BJ (cell line): ENCODE measurements at places on chromosomes 6 and 20.

DNA sequence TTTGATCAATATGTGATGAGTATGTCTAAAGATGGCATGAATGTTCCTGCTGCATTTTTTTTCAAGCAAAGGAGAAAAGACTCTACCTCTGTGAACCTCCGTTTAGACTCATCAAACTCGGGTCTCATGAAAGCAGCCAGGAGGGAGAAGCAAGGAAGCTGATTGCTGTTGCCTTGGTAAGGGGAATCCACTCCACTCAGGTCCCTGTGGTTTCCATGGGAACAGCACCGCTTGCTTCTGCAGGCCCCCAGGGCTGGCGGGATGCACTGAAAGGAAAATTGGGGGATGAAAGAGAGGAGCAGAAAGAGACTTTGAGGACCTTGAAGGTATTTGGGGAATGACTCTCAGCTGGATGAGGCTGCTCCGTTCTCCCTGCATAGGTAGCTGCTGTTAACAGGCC lies 249.6 kb upstream of the RIN2 start:
- no peak for DNase-seq

DNA sequence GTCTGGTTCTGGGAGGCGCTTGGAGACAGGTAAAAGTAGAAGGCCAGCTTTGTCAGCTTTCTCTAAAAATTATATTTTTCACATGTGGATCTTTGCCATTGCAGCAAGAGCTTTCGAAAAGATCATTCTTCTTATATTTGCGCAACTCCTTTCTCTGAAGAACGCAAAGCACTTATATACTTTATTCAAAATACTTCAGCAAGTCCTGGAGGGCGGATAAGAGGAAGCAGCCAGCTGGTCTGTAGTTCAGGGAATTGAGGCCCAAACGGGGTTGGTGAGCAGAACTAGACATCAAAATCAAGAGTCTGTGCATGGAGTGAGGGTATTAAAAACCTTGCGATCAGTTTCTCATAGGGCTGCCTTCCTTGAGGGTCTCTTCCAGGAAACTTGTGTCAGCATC lies 182.3 kb downstream of the DTNBP1 start:
- DNase-seq = no peak

DNA sequence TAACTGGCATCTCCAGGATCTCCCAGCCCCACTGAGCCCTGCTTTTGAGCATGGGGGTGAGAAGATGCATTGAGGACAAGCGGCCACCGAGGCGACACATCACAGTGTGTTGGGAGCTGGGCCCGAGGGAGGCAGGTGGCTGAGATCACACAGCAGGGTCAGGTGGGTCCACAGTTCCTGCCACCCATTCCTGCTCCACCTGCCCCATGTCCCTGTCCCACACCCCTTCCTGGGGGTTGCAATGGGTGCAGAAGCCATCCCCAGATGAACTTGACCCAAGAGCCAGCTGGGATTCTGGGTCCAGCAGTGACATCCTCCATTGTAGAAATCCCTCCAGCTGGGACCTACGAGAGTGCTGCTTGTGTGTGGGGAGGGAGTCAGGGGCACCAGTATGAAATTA lies 1.0 kb downstream of the TGM2 start:
- no peak for DNase-seq

GRCh38 chr6:7129784-7130569 lies 22.2 kb downstream of the RREB1 start:
- DNase-seq = no peak

- DNase-seq = no peak
Measured at GRCh38 chr6:4185846-4186245, 50.5 kb upstream of the ECI2 start.

DNA sequence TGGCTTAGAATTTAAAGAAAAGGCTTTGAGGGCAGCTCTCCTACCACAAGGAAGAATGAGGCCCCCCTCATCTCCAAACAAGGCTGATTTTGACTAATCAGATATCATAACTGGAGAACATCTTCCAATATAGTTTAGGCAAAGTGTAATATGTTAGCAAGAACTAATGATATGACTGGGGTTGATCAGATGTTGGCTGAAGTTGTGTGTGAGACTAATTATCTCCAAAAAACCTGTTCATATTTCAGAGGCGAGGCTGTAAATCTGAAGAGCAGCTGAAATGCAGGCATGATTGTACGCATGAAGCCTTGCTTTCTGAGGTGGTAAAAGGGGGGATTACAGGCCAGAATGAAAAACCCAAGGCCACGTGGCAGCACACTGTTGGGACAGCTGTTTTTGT lies 16.0 kb upstream of the ZNF831 start:
- no peak for DNase-seq

- DNase-seq = no peak
Measured at GRCh38 chr20:42857446-42857845, 332.3 kb downstream of the PTPRT start.

GRCh38 chr6:80098392-80098791 lies 8.1 kb upstream of the BCKDHB start:
- DNase-seq = no peak

GRCh38 chr6:26311012-26311384 lies 54.0 kb upstream of the BTN3A2 start:
- no peak for DNase-seq

DNA sequence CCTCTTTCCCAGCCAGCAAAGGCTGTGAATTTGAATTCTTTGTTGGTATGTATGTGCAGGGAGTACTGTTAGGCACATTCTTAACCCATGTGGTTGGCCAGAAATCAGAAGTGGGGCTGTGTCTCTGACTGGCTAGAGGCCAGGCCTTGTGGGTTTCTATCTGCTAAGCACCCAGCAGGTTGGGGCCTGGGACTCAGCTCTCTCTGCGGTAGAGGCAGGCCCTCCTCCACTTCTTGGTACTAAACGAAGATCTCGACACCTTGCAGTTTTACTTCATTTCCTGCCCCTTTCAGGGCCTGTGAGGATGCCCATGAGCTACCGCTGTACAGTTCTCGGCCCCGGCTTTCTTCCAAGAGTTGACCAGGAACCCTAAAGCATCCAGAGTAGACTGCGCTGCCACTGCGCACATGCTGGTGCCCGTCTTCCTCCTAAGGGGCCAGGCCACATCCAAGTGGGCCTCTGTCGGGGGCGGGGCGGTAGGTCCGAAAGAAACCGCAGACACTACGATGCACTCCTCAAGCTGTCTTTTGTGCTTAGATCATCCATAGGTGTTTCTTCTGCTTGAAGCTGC lies 51.1 kb downstream of the TCP11 start:
- DNase-seq = peak; percentile 51

GRCh38 chr6:170035901-170036304 lies 255.0 kb downstream of the DLL1 start:
- no peak for DNase-seq

DNA sequence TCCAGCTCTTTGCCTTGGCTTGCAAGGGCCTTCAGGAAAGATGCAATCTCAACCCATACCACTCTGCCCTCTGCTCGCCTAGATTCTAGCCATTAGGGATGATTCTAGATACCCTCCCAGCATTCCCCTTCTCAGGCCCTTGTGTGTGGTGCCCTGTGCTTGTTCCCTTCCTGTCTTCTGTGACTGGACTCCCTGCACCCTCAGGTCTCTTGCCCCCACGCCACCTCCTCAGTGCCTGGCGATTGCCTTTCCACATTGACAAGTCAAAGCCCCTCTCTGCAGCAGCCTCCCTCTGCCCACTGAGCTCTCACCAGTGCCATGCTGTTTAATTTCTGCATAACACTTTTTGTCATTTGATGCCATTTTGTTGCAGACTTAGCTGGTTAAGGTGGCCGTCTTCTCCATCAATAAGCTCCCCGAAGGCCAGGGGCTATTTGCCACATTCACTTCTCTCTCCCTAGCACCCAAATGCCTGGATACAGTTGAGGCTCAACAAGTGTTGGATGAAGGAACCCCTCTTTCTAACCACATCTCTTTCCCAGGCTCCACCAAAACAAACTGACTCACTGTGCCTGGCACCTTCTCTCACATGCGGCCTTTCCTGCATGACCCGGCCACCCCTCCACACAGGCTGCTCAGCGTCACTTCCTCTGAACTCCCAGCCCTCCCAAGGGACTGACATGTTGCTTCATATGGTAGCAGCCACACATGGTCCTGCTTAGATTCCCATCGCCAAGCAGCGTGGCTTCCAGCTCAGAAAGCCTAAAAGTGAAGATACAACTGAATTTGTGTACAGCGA lies 4.6 kb upstream of the TXNDC5 start:
- DNase-seq = no peak

DNA sequence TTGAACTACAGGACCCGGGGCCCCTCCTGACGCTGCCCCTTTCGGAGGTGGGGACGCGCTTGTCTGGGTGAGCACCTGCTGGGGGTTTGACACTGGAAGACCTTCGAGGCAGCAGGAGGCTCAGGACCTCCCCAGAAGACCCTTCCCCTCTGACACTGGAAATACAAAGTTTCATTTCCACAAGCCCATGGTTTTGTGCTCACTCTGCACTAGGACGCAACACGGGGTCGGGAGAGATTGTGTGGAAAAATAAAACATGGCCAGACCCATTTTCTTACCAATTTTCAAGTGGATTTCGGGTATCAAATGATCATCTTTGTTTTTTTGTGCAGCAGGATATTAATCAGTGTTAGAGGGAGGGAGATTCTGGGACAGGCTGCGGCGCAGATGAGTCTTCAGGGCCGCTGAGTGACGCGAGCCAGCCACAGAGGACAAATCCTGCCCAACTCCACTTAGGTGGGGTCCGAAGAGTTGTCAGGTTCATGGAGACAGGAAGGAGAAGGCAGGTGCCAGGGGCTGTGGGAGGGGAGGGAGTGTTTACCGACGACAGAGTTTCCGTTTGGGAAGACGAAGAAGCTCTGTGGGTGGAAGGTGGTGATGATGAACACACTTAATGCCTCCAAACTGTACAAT lies 160.0 kb upstream of the AFDN start:
- DNase-seq = no peak

DNA sequence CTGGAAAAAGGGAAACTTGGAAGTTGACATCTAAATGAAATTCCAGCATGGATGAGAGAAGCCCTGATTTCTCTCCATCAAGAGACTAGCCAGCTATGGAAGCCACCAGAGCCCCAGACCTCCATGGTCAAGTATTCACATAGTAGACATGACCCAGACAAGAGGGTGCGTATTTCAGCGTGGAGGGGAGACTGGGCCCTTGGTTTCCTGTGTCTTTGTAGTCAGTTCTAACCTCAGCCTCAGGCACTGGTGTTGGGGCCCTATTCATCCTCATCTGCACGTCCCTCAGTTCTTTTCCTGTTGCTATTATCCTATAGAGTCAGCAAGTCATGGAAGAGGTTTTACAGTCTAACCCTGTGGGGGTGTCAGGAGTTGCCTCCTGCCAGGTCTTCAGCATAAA lies 12.5 kb downstream of the GNL1 start:
- no peak for DNase-seq

- DNase-seq = no peak
Measured at GRCh38 chr6:156269751-156270369, 507.3 kb upstream of the ARID1B start.

- no peak for DNase-seq
Measured at GRCh38 chr6:44721954-44722578, 334.6 kb downstream of the CDC5L start.

DNA sequence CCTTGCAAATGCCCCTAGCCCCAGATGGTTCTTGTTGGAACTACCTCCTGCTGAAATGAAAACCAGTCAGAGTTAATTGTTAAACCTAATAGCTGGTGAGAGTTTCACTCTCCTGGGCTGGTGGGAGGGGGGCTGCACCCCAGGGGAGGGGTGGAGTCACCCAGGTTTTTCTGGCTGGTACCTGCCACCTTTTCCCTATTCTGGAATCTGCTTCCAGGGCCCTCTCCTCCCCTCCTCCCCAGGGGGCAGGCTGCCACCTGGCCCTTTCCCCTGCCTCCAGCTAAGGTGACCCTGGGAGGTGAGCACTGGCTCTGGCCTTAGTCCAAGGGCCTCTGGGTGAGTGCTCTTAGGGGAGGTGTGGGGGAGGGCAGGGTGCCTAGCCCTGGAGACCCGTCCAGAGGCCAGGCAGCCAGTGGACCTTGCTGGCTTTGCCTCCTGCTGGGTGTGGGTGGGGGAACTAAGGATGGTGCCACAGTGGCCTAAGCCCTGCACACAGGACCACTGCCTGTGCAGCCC lies 48.8 kb upstream of the EPB41L1 start:
- DNase-seq = no peak

DNA sequence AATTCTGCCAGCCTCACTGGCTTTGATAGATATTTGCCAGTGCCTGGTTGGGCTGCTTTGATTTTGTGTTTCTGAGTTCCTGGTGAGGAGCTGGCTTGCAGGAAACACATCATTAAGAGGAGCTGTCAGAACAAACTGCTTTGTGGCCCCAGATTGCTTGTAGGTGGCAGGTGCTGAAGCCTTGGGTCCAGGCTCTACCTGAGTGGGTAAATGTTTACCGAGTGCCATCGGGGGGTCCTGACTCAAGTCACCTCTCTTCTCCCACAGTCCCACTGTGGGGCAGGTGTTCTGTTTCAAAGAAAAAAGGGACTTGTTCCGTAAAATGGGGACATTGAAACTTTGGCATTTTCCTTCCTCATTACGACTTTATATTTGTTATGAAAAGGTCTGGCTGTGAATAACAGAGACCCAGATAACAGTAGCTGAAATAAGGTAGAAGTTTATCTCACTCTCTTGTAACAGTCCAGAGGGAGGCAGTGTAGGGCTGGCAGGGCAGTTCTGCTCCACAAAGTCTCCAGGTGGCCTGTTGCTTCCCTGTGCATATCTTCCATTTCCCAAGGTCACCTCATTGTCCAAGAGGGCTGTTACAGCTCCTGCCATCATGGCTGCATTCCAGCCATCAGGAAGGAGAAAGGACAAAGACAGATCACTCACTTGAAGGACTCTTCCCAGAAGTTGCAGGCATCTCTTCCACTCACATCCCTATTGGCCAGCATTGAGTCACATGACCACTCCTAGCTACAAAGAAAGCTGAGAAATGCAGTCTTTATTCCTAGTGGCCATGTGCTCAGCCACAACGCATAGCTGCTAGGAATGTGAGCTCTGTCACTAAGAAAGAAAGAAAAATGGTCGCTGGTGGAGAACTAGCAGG lies 149.9 kb upstream of the KCNG1 start:
- DNase-seq = no peak

GRCh38 chr20:56628873-56629463 lies at the start of gene TFAP2C:
TFAP2C (plus strand) TSS chr20:56629306; CDS start chr20:56629545, 239 bp downstream.
- DNase-seq = no peak

DNA sequence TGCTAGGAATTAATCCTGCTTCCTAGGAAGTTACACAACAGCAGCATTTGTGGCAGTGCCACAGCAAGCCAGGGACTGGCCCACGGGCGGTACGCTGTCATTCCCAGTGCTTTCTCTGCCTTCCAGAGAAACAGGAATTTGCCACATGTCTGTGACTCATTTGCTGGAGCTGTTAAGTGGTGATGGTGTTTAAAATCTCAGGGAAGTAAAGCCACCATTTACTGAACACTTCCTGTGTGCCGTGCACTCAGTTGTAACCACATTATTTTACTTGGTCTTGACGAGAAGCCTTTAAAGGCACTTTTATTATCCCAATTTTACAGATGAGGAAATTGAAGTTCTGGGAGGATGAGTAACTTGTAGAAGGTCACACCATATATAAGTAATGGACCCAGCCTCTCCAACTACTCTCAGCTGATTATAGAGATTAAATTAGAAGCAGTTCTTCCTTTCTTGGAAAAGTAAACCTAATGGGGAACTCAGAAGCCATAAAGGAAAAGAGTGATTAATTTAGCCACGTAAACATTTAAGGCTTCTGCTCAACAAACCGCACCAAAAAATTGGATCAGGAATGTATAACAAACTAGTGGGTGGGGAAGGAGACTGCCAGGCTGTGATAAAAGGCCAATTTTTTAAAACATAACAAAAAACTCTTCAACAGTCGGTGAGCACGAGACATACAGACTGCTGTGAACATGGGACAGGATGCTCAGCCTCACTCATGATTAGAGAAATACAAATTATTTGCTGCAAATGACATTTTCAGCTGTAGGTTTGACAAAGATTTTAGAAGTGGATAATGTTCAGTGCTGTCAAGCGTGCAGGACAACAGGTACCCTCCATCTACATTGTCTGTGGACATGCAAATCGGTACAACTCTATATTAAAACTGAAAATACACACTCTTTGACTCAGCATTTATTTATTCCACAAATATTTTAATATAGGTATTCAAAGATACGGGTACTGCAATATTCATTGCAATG lies 311.2 kb downstream of the NRN1 start:
- peak; percentile 89 for DNase-seq
